Endodermal cell (in vitro differentiated cells): ENCODE measurements at places on chromosomes 12 and 14. TPM values are rescaled to one million over a fixed set of nuclear protein-coding genes. Genes with fewer than 3 reads are reported as not detected.

DNA sequence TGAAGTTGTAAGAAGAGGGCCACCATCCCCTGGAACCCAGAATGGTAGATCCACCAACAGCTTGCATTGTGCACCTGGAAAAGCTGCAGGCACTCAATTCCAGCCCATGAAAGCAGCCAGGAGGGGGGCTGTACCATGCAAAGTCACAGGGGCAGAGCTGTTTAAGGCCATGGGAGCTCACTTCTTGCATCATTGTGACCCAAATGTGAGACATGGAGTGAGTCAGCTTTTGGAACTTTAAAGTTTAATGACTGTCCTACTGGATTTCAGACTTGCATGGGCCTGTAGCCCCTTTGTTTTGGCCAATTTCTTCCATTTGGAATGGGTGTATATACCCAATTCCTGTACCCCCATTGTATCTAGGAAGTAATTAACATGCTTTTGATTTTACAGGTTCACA lies 50.8 kb downstream of the SLC16A7 start:
- no peak for DNase-seq

NFE2 gene
- 1.7 to 2.7 TPM (median 2.0 TPM) in 3 replicates for total RNA-seq

DNA sequence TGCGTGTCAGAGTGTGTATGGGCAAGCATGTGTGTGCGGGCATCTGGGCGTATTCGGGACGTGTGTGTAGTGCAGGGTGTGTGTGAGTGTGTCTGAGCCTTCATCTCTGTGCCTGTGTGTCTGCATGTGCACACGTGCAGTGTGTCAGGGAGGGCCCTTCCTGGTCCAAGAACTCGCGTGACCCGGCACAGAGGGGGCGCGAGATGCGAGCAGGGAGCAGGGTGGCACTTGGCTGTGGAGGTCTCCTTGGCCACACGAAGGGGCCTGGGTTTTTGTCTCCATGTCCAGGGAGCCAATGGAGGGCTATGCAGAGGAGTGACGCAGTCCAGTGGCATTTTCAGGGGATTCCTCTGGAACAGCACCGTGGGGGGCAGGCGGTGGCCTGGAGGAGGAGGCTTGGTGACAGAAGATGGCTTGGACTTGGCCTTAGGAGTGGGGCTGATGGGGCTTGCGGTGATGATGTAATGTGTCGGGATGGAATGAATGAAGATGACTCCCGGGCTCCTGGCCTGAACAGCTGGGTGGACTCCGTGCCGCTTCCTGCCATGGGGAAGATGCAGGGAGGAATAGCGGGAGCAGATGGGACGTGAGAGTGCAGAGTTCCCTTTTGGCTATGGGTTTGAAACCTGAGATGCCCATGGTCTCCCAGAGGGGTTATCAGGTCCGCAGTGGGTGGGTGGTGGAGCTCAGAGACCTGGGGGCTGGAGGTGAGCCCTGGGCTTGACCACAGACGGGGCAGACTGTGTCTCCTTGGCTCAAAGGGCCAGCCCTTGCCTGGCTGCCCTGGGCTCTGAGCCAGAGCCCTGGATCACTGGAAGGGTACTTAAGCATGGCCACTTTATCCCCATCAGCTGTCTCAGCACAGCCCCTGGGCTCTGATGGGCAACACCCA lies 208.3 kb downstream of the PHETA1 start:
- DNase-seq, result peak; percentile 66

GRCh38 chr12:130970908-130971233 lies 17.2 kb downstream of the ADGRD1 start:
- no peak for DNase-seq

DNA sequence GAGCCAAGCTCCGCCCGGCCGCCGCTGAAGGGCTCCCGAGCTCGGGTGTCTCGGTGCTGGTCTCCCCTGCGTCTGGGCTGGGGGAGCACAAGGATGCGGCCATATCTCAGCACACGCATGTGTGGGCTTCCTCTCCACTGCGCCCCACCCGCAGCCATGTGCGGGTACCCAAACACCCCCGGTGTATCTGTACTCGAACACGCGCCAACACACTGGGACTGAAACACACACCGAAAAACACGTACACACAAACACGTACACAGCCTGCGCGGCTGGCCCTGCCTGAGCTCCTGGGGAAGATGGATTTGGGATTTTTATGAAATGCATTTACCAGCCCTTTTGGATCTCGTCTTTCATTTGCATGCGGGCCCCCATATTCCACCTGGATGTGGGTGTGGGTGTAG lies 897 bp upstream of the TBX3 start:
- no peak for DNase-seq

NEUROD4 gene
- total RNA-seq, result not detected in 3 replicates

GRCh38 chr12:97246368-97246767 lies 216.2 kb upstream of the RMST start:
- DNase-seq, result no peak

CCDC175 gene
- total RNA-seq, result 0.53 TPM in 1 of 2 replicates, not detected in the other

- DNase-seq, result no peak
These were observed 23.1 kb downstream of the ABCB9 start for GRCh38 chr12:122943196-122943595.

- DNase-seq, result no peak
These were observed 22.1 kb upstream of the BDKRB2 start for GRCh38 chr14:96182546-96182945.

DNA sequence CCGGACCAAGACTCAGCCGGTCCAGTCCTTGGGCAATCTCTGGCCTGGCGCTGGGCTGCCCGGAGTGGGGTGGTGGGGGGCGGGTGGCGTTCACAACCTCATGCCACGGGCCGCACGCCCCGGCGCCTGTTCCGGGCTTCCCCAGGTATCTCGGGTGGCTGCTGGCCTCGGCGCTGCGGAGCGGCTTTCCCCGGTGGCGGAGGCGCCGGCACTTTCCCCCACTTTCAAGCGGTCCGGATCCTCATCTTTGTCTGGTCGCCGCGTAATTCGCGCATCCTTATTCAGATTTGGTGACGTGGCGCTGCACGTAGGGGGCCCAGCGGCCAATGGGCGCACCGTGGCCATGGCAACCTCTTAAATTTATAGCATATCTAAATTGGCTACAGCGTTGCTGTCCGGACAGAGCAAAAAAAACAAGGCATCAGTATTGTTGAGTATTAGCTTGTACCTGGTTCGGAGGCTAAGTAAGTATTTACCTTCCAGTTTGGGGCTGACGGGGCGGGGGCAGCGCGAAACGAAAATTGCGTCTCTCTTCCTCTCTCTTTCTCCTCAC lies at the start of gene LHX5:
LHX5 (minus strand) TSS at position 253 of the 553 bp plus-strand sequence. CDS start 373 bp downstream, outside the sequence.
- DNase-seq, result peak; percentile 86

LRRC10 gene
- not detected in 3 replicates for total RNA-seq

GRCh38 chr12:57063991-57064685 lies 14.2 kb upstream of the MYO1A start:
- DNase-seq, result no peak

DNA sequence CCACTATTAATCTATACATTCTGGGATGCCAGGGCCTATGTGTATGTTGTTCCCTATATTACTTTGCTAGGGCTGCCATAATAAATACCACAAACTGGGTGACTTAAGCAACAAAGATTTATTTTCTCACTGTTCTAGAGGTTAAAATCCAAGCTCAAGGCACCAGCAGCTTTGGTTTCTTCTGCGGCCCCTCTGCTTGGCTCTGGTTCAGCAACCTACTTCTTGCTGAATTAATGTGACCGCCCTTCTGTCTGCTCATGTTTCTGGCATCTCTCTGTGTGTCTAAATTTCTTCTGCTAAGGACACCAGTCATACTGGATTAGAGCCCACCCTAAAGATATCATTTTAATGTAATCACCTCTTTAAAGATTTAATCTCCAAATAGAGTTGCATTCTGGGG lies 84.7 kb downstream of the ZNF664 start:
- no peak for DNase-seq

NFATC4 gene
- total RNA-seq, result 24.8 and 25.0 TPM in 2 replicates

TSHR gene
- total RNA-seq, result not detected in 2 replicates

ANKRD33 gene
- total RNA-seq, result 0.36 to 29.4 TPM (median 0.46 TPM) in 3 replicates

PAH gene
- 1.9 and 2.0 TPM in 2 replicates for total RNA-seq

EXOC3L4 gene
- 1.8 to 2.5 TPM (median 2.5 TPM) in 3 replicates for total RNA-seq

DNA sequence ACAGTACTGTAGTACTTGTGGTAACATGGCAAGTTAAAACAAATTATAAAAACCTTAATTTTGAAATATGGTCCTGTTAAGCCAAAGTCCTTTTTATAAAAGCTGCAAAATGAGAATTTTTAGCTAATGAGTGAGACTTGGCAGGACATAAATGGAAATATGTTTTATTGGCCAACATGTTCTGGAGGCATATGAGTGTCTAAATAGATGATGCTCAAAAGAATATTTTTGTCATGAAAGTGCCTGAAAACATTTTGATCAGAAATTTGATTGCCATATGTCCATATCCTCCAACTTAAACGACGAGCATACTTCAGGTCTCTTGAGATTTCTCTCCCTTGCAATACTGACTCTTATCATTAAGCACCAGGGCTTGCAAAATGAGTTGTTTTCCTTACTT lies 972.6 kb downstream of the TMTC2 start:
- no peak for DNase-seq

DNA sequence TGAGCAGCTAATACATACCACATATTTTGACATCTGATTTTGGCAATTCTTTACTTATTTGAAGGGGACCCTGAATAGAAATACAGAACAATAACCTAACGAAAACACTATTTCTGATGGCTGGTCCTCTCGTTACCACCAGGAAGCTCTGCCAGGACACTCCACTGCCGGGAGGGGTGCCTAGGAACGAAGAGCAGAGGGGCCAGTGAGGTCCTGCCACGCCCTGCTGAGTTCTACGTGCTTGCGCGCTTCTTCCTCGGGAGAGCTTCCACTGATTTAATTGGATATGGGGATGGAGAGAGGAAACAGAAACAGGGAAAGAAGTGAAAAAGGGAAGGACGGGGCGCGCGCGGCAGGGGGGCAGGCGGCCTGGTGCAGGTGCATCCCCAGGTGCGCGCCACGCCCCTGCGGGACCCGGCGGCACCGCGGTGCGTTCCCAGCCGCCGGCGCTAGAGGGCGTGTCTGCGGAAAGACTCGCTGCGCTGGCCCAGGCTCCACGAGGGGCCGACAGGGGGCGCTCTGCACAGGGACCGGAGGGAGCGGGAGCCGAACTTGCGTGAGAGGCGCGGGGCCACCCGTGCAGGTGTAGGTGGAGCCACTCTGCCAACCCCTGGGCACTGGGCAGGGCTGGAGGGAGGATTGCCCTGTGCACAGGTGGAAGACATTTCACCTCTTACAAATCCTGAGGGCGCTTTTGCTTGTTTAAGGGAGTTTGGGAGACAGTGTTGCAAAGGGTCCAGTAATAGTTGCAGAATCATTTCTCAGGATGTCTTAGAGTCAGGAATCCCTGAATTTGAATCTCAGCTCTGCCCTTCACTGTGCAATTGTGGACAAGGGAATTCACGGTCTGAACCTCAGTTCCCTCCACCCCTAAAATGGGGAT lies 986.3 kb upstream of the TMEM132C start:
- peak; percentile 98 for DNase-seq

GRCh38 chr12:11321980-11322379 lies 11.7 kb upstream of the PRB4 start:
- no peak for DNase-seq

DNA sequence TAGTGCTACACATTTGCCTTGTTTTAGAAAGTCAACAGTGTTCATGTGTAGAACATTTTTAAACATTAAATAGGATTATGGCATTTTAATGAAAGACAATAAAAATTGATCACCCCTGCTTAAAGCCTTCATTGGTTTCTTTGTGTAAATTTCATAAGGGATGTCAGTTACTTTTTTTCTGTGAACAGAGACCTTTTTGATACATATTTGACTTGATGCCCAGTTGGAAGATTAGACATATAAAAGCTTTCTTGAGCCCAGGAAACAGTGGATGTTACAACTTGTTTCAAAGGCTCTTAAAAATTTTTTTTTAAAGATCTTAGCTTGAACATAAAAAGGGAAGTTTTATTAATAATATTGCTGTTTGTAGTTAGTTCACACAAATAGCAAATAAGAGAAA lies 168.7 kb upstream of the PDZRN4 start:
- no peak for DNase-seq

- no peak for DNase-seq
These were observed 14.8 kb downstream of the KMT5A start for GRCh38 chr12:123398550-123399254.

IL22 gene
- total RNA-seq, result not detected in 3 replicates

DNA sequence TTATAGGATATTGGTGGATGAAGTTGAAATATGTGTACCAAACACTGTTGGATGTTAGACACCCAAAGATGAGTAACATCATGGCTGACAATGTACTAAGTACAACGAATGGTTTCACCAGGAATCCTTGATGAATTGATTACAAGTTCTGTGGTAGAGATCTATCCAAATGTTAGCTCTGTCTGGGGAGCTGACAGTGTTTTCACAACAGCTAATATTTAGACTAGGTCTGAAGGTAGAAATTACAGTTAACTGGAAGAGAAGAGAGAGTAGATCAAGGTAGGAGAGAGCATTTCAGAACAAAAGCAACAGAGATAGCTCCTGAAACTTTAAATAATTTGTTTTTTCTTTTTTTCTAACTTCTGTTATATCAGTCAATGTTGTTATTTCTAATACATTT lies 44.9 kb downstream of the DERA start:
- no peak for DNase-seq

DNA sequence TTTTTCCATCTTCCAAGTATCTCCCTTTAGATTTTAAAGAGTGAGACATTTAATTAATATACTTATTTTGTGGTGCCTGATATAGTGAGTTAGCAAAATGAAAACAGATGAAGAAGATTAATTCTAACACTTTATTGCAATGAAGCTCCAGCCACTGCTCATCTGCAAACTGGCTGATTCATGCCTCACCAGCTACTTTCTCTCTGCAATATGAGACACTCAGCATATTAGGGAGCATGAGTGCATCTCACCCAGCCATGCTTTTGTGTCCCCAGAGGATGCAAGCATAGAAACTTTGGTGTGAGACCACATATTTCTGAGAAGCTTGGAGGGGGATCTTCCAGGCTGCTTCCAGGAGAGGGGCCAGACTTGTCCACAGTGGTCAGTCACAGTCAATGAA lies 148.6 kb downstream of the BMP4 start:
- DNase-seq, result no peak

PTPRR gene
- 0.25 to 0.27 TPM in 2 of 3 replicates, not detected in the other for total RNA-seq

DNA sequence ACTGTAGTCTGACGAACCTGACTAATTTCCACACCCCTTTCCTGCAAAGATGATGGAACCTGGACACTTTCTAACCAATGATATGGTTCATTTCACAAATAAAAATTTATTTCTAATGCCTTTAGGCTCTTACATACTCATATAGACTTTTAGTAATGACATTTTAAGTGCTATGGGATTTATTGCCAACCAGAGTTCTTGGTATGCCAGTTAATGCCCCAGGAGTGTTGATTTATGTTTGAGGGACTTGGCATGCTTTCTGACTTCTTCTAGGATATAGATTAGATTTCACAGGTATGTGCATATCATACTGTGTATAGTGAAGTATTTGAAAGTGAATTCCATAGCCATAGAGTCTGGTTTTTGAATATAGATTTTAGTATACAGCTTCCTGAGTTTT lies 159.5 kb downstream of the CFAP54 start:
- DNase-seq, result no peak
